ENCODE measurements at places on chromosomes 6 and 20.

GRCh38 chr6:156774863-156775405 is 2.2 kb upstream of the ARID1B start:
- DNase-seq, result no peak

DNA sequence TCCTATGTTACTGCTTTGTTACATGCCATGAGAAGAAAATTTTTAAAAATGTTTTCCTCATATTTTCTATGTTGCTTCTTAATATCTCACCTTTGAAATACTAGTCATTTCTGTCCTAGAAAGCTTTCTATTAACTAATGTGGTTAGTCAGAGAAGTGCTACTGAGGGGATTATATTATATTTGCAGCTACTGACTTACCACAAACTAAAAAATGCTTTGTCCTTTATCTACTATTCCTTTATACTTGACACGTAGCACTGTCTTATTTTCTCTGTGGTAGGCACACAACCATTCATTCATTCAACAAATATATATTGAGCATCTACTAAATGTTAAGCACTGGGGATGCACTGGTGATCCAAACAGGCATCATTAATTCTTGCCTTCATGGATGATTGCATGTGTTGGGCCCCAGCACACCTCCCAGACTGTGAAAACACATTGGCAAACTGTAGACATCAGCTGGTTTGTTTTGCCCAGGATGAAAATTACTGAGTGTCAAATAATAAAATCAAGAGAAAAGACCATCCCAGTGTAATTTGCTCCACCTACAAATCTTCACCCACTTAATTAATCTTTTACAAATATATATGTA is 10.7 kb upstream of the MLIP start:
- DNase-seq, result no peak

GRCh38 chr20:48463096-48463720 is 364.6 kb downstream of the PREX1 start:
- DNase-seq, result no peak

- DNase-seq, result no peak
These were observed 1111.4 kb upstream of the CITED2 start for GRCh38 chr6:140485740-140486449.

- DNase-seq, result no peak
These were observed 20.2 kb upstream of the HLA-DOA start for GRCh38 chr6:33029328-33030184.

DNA sequence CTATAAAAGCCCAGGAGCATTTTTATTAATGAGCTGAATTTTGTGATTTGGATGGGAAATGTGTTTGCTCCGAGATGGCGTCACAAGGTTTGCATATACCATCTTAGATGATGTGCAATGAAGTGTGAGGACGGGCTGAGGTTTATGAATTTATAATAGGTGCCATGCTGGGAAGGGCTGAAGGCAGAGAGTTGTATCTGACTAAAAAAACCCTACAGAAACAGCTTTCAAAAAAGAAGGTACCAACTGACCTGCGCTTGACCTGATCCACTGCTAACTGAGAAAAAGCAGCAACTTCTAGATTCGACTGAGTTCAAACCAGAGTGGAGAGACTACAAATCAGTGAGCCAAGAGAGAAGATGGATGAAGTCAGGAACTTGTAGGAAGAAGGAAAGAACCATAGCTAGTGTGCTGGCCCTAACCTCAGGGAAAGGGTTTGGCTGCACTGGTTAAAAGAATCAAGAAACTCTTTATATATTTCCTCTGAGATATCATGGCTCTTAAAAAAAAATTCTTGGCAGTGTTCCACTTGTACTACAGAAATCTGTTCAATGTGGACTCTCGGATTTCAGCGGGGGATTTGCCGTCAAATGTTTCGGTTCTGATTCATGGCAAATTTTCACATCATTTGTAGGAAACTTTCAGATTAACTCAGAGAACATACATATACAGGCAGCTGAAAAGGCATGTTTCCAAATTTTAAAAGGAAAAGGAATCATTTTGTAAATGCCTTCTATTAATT is 56.5 kb upstream of the HDGFL1 start:
- no peak for DNase-seq

DNA sequence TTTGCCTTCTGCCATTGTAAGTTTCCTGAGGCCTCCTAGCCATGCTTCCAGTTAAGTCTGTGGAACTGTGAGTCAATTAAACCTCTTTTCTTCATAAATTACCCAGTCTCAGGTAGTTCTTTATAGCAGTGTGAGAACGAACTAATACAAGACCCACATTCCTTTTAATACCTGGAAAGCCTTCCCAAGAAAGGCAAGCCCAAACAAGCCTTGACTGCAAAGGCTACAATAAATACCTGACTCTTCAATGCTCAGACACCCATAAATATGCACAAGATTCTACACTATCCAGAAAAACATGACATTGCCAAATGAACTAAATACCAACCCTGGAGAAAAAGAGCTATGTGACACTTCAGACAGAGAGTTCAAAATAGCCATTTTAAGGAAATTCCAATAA is 338.8 kb downstream of the HAO1 start:
- DNase-seq, result no peak

GRCh38 chr20:61670274-61670673 is 395.4 kb downstream of the TAF4 start:
- no peak for DNase-seq

GRCh38 chr6:163955756-163956155 is 541.2 kb downstream of the QKI start:
- DNase-seq, result no peak

GRCh38 chr6:137407816-137408215 is 86.4 kb downstream of the OLIG3 start:
- no peak for DNase-seq

GRCh38 chr20:41260734-41261220 is 56.8 kb downstream of the ZHX3 start:
- DNase-seq, result no peak

DNA sequence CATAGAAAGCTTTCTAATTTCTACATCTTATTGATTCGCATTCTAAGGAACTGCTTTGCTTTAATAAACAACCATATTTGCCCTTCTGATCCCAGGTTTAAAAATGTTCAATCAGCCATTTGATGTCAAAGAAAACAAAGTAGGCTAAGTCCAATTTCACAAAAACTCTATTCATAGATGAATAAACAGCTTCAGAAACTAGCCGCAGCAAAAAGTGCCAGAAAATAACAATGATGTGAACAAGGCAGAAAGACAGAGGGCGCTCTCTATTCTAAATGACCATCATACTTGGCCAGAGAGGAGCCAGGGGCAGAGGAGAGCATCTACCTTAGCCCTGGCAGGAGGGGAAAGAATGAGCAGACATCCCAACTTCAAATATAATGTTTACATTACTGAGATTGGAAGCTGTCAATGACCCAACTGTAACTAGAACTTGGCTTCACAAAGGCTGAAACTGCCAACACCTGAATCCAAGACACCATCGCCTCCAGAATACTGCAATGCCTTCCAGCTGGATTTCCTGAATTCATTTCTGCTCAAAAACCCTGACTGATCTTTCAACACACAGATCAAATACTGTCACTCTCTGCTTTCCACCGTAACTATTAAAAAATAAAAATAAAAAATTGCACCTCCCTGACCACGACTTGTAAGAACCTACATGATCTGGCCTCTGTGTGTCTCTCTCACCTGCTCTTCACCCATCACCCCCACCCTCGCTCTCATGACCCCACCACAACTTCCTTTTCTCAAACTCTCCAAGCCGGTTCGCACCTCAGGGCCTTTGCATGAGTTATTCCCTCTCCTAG is 9.5 kb downstream of the CNKSR3 start:
- DNase-seq, result no peak

GRCh38 chr6:169224185-169224695 is 29.4 kb downstream of the THBS2 start:
- DNase-seq, result no peak

- no peak for DNase-seq
These were observed 8.7 kb downstream of the MAFB start for GRCh38 chr20:40680161-40680959.

DNA sequence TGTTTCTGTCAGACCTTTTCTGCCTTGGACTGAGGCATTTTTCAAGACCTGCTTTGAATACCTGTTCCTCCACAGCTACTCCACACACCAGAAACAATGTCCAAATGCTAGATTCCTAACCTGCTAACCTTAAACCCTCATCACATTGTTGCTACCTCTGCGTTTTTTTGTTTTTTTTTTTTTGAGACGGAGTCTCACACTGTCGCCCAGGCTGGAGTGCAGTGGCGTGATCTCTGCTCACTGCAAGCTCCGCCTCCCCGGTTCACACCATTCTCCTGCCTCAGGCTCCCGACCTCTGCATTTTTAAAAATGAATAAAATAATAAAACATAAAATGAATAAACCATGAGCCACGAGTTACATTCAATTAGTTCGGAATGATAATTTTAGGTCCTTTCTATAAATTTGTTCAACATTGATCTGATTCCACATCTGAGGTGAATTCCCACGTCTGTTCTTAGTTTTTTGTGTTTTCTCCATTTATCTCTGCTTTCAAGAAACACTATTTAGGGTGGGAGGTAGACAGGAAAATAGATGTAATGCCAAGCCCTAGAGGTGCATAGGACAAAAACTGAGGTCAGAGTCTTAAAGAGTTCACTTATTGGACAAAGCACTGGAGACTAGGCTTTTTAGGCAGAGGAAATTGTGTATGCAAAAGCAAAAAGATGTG is 1.3 kb downstream of the C6orf89 start:
- no peak for DNase-seq

- DNase-seq, result no peak
These were observed 529.6 kb upstream of the FLRT3 start for GRCh38 chr20:14866841-14867514.

- DNase-seq, result no peak
These were observed 4.0 kb upstream of the FERMT1 start for GRCh38 chr20:6126846-6127245.

DNA sequence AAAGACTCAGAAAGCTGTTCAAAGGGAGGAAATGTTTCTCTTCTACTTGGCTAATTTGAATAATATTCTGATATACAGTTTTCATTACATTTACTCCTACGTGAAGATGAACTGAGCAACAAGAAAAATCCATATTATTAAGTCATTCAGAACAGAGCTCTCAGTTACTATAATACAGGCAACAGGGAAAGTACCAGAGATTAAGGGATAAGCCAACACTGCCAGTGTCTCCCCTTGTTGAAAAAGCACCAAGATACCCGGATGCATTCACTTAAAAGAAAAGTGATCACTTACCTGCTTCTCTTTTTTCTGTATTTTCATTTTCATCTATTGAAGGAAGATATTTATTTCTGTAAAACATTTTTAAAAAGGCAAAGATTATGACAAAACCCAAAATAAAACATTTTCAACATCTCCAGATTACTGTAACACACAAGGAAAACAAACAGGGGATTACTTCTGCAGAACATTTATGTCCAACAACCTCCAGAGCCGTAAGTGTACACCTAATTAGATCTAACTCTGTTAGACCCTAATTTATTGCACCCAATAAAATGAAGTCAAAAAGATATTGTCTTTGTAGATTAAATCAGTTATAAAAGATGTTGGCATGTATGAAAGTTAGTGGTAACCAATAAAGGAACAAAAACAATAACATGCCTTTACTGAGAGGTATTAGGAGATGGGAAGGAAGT is 67.0 kb downstream of the CHD6 start:
- no peak for DNase-seq

DNA sequence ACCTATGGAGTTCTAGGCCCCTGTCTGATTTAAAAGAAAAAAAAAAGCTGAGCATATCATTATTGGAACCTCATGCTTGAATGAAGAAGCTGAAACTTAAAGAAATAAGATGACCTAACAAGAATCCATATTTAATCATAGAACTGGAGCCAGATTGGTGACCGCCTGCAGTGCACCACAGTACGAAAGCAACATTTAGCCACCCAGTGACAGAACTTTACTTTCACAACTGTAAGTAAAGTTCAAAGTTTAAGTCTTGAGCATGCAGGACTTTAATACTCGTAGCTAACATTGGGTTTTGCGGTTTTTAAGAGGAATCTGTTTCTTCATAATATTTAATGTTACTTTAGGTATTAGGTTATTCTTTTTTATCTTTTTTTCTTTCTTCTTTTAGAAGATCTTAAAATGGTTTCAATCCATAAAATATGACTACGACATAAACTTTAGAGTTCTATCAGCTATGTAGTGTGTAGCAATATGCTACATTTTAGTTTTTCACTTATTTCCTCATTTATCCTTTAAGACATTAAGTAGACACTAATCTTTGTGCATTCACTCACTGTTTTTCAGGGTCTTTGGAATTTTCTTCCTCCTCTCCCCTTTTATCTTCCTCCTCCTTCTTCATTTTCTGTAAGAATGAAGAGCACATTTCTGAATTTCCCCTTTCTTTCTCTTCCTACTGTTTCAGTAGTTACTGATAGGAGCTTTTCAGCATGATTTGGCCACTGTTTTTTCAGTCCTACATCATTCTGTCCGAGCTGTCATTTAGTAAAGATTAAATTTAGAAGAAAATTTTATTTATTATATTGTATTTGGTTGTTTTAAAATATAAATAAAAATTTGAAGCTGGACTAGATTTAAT is 514.1 kb downstream of the GRIK2 start:
- no peak for DNase-seq

GRCh38 chr20:37914672-37915433 is 11.9 kb downstream of the VSTM2L start:
- DNase-seq, result peak; percentile 35

DNA sequence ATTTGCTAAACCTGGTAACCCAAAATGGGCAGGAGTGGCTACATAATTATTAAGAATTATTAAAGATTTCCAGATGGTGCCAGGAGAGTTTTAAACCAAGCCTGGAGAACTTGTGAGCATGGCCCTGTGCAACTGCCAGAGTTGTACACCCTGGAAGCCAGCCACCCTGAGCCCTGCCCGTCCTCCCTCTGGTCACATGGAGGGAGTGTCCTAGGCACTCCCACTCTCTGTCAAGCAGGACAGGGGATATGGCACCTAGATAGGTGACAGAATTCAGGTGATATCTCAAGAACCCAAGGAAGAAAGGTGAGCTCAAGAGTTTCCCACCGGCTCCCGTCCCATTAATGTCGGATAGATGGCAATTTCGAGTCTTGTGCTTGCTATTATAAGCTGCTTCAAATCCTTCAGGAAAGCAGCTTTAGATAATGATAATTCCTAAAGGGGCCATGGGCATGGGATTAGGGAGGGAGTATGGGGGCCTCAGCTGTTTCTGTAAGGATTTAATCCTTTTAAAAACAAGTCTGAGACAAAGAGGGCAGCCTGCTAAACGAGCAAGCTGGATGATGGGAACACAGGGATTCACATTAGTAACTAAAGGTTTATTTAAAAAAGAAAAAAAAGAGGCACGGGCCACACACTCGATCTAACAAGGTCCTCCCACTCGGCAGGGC is 169.1 kb downstream of the BMP7 start:
- no peak for DNase-seq

DNA sequence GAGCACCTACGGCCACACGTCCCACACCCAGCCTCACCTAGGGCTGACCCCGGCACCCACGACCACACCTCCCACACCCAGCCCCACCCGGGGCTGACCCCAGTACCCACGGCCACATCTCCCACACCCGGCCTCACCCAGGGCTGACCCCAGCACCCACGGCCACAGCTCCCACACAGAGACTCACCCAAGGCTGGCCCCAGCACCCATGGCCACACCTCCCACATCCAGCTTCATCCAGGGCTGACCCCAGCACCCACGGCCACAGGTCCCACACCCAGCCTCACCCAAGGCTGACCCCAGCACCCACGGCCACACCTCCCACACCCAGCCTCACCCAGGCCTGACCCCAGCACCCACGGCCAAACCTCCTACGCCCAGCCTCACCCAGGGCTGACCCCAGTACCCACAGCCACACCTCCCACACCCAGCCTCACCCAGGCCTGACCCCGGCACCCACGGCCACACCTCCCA is 36.7 kb downstream of the NINL start:
- no peak for DNase-seq
